ENCODE measurements at places on chromosomes 12 and 14. TPM values are rescaled to one million over a fixed set of nuclear protein-coding genes. Genes with fewer than 3 reads are reported as not detected.
A peak's percentile ranks its signal among the peaks of the same experiment; 100 is the strongest.

- peak; percentile 69 for DNase-seq
Measured at GRCh38 chr12:12927211-12928079, 24.5 kb downstream of the GPRC5D start.

The RNASE2 gene
- 1.1 TPM for polyA plus RNA-seq

DNA sequence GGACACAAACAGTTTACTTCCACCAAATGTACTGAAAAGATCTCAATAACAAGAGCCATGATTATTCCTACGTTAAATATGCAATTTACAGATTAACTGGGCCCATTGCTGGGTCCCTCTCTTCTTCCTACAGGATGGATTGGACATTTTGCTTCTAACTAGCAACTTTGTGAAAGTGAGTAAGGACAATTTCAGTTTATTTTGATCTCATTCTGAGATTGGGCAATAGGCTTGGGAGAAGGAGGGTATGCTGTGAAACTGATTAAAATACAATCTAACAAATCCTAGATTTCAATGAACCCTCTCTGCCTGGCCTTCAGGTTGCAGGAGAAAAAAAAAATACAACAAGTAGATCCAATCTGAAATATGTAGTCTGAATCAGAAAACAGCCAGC is 121.5 kb downstream of the PRKD1 start:
- DNase-seq, result no peak

- no peak for DNase-seq
Measured at GRCh38 chr12:40788276-40788675, 96.0 kb downstream of the CNTN1 start.

The TBK1 gene
- polyA plus RNA-seq, result 22.3 TPM

DNA sequence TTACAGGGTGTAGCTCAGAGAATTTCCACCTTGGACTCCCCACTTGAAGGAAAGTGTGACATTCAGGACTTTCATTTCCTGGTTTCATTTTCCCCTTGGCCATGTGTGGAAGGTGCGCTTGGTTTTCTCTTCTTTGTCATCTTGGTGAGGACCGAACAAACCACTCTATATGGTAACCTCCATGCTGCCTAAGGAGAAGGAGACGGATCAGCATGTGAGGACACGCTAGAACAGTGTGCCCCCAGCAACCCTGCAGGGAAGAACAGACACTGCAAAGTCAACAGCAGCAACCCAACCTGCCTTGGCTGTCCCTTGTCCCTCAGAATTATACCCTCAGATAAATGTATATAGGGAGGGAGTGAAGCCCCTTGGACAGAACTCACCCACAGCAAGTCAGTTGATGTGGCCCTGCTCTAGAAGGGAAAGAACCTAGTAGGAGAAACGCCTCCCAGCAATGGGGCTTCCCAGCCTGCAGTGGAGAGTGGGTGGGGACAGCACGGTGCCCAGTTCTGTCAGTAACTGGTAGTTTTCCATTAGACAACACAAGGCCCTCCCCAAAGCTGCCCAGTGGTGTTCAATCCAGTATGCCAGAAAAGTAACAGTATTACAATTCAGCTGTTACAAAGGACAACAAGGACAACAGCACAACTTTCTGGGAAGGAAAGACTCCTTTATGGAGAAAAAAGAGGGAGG is 18.9 kb upstream of the COCH start:
- no peak for DNase-seq

The SMOC1 gene
- polyA plus RNA-seq, result 189 TPM

DNA sequence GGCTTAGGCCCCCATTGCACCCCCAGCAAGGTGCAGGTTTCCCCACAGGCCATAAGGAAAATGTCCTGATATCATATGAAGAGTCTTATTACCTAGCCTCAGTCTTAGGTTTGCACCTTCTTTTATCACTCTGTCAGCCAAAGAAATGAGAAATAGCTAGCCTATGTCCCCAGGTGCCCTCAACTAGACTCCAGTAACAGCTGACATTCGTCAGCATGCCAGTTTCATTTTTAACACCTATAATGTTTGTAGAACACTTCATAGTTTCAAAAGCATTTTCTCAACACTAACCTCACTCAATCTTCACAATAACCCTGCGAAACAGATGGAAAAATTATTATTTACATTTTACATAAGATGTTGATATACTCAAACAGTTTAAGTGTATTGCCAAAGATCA is 24.0 kb upstream of the OR10P1 start:
- no peak for DNase-seq

- no peak for DNase-seq
Measured at GRCh38 chr14:97620066-97620465, 822.9 kb downstream of the VRK1 start.

The WNT1 gene
- 2.9 TPM for polyA plus RNA-seq

DNA sequence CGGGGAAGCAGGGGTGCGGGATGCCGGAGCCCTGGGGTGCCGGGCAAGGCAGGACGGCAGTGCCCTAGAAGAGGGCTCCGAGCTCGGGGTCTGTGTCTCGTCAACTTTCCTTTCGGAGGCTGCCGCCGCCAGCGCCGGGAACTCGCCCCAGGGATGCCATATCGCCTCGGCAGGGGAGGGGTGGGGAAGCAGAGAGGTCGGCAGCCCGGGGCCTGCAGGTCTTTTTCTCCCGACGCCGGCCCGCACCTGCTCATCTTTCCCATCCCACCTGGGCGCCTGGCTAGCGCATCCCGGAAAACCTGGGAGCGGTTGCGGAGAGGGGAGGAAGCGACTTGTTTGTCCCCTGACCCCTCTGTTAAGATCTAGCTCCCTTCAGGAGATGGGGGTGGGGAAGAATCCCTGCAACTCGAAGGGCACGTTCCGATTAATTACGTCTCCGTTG is 547 bp downstream of the CNTN1 start:
- DNase-seq, result peak; percentile 60

The PDZRN4 gene
- 5.4 TPM for polyA plus RNA-seq

The PTGR2 gene
- polyA plus RNA-seq, result 13.0 TPM

DNA sequence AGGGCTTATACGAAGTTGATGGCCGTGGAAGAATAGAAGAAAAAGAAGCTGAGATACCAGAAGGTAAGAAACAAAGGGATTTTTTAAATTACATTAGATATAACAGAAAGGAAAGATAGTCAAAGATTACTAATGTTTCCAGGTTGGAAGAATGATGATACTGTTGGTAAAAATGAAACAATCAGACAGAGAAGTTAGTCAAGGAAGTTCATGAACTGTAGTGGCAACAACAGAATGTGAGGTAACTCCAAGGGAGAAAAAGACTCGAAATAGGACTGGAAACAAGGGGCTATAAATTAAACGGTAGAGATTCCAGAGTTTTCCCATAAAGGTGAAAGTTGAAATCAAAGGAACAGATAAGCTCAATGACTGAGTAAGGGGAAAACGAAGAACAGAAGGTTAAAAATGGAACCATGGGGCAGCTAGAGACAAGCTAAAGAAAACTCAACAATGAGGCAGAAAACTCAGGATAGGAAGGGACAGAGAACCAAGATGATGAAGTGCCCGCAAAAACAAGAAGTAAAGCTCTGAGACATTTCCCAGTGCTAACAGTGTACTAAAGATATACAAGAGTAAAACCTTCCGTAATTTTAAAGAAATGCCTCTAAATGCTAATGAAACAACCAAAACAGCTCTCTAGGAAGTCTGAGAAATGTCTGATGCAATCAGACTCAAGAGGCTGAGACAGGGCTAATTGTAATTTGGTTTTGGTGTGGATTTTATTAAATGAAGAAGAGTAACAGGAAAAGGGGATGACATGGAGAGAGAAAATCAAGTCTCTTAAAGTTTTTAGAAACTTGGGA is 70.0 kb downstream of the PPP2R5E start:
- no peak for DNase-seq

GRCh38 chr12:21697904-21698630 is 40.4 kb upstream of the LDHB start:
- DNase-seq, result peak; percentile 40

DNA sequence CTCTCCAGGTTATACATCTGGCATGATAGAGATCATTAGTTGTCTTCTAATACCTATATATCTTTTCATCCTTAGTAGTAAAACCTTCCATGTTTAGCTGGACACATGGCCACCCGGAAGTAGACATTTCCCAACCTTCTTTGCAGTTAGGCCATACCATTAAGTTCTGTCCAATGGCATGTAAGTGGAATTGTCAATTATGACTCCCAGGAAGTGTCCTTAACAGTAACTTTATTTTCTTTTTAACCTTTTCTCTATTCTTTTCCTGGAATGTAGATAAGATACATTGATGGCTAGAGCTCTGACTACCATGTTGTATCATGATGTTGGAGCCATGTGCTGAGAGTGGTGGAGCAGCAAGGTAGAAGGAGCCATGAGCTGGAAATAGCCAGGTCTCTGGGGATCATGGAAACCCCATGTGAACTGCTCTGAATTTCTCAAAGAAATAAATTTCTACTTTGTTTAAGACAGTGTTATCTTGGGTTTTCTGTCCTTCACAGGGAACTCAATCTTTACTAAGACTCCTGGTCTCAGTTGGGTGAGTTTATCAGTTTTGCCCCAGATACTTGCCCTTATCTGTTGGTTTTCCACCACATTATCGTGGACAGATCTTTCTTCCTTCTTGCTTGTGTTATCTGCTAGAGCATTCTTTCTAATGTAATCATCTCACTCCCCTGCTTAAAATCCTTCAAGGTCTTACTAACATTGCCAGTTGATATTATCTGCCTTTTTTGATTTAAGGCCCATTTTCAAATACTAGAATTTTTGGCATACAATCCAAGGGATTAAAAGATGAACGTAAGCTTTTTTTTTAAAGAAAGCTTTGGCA is 5.1 kb upstream of the LTA4H start:
- no peak for DNase-seq

The IL31 gene
- not detected for polyA plus RNA-seq

DNA sequence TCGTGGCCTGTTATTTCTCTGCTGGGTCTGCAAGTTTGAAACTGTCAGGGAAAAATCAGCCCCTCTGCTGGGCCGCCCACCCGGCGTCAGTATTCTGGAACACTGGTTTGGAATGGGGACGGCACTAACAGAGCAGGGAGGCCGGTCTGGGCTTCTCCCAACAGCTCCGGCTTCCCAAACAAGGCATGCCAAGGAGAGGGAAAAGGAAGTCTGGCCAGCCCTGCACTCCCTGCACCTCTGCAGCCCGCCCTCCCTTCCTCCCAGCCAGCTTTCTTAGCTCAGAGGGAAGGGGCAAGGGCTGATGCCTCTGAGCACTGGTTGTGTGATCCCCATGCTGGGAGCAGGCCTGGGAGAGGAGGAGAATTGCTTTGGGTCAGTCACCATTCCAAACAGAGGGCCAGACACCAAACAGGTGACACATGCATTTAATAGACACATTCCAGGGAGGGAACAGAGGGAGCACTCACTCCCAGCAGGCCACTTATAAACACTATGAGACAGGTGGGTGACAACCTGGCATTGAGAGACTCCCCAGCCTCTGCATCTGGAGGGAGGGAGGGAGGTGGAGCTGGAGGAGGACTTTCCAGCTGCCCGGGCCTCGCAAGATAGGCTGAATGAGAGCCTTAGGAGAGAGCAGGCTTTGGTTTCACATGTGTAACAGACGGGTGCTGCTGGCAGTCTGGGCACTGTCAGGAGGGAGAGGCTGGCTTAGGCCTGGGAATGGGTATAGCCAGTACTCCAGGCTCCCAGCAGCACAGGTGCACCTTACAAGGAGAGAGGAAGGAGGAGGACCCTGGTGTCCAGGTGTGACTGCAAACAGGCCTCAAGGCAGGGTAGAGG is 10.3 kb downstream of the KRT75 start:
- no peak for DNase-seq

GRCh38 chr12:52060498-52061177 is 9.1 kb upstream of the ATG101 start:
- no peak for DNase-seq

GRCh38 chr14:71497645-71498086 is 434.6 kb upstream of the RGS6 start:
- no peak for DNase-seq

DNA sequence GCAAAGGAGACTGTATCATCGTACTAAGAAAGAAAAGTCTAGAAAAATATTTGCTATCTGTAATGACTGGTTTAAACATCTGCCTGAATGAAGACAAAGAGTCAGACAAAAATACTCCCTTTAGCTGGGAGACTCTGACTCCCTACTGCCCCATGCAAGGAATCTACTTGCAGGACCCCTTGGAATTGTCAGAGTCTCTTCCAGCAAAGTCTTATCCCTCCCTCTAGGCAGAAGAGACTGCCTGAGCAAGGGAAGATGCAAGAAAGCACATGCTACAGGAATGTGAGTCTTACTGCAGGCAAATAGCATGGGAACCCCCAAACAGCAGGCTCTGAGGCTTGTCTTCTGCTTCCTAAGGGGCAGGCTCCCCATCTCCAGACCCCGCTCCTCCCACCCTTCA is 154.0 kb downstream of the KCNA5 start:
- DNase-seq, result no peak

- no peak for DNase-seq
Measured at GRCh38 chr14:81273521-81273920, 52.8 kb upstream of the GTF2A1 start.

The PRH2 gene
- not detected for polyA plus RNA-seq

- no peak for DNase-seq
Measured at GRCh38 chr12:101670007-101670671, 27.3 kb upstream of the CHPT1 start.

DNA sequence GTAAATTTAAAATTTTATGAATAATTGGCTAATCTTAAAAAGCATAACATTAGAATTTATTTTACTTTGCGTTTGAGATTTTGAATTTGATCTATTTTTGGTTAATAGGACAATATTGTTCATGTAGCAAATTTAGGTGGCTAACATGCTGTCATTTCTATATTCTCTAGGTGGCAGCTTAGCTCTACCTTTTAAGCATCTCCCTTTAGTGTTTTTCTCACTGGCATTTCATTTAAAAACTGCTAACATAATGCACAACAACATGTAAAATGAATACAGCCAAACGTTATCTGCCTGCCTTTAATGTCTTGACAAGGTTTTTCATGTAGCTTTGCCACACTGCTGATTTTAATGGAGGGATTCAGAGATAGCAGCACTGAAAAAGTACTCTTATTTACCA is 272.4 kb upstream of the FBXO33 start:
- DNase-seq, result no peak

The FGF6 gene
- not detected for polyA plus RNA-seq

- DNase-seq, result no peak
Measured at GRCh38 chr12:6767353-6768319, 1.5 kb downstream of the PTMS start.

GRCh38 chr14:68921666-68922065 is 57.4 kb downstream of the ACTN1 start:
- DNase-seq, result no peak

The CCDC177 gene
- 4.8 TPM for polyA plus RNA-seq

The HSPA2 gene
- polyA plus RNA-seq, result 33.7 TPM

DNA sequence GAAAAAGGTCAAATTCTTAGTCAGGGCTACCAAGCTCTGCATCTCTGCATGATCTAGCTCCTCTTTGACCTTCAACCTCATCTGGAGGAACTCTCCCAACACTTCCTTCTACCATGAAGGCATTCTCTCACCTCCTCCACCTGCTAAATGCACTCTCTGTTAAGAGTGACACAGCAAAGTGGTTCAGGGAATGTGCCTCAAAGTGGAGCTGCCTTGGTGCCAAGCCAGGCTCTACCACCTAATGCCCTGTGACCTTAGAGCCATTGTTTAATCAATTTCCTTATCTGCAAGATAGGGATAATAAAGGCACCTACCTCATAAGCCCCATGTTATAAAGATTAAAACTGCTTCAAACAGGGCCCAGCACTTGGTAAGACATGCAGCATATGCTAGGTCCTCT is 236.7 kb downstream of the ANO2 start:
- no peak for DNase-seq

Measured in spinal cord (tissue), 10 donors.